Activated T-cell treated with anti-CD3 and anti-CD28 coated beads for 1 hour (primary cell): ENCODE measurements at places on chromosomes 4 and X.
A peak's percentile ranks its signal among the peaks of the same experiment; 100 is the strongest.

DNA sequence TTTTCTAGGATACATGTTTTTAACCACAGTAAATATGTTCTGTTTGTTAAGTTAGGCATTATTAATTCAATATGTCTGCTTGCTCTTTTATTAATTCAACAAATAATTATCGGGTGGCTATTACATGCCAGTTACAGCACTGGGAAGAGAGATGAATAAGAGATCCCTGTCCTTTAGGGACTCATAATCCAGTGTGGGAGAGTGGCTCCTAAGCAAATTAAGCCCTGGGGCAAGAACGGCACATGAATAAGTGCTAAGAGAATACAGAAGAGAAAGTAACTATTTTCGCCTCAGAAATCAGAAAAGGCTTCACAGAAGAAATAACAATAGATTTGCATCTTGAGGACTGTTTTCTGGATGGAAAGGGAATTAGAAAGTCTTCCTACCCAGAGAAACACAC lies 236.7 kb downstream of the NR3C2 start:
- DNase-seq, result no peak

- DNase-seq, result peak; percentile 23
These were observed 63.9 kb downstream of the TRAPPC11 start for GRCh38 chr4:183722731-183723560.

GRCh38 chrX:68183612-68184214 lies 249.6 kb downstream of the OPHN1 start:
- DNase-seq, result no peak

- DNase-seq, result no peak
These were observed 213.8 kb upstream of the LDB2 start for GRCh38 chr4:17112292-17112659.

DNA sequence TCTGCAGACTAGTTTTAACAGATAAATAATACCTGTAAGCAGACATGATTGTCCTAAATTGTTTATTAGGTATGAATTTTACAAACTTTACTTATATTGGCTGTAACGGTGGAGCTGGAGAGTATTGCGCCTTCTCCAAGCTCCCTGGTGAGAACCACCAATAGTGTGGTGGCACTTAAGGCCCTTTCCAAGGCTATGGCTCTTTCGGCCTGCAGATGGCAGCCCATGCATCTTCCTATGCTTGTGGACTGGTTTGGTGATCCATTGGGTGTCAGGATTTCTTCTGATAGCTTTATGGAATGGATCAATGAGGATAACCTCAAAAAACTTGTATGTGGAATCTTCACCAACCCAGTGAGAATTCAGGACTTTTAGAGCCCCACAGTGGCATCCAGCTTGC lies 7.8 kb downstream of the LARP1B start:
- DNase-seq, result no peak

DNA sequence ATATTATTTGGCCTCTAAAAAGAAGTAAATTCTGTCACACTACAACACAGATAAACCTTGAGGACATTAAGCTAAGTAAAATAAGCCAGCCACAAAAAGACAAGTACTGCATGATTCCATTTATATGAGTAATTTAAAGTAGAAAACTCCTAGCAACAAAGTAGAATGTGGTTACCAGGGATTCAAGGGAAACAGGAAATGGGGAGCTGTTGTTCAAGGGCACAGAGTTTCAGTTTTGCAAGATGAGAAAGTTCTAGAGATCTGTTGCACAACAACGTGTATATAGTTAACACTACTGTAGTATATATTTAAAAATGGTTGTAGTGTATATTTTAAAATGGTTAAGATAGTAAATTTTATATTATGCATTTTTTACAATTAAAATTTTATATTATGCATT lies 25.4 kb downstream of the SEC31A start:
- DNase-seq, result no peak

DNA sequence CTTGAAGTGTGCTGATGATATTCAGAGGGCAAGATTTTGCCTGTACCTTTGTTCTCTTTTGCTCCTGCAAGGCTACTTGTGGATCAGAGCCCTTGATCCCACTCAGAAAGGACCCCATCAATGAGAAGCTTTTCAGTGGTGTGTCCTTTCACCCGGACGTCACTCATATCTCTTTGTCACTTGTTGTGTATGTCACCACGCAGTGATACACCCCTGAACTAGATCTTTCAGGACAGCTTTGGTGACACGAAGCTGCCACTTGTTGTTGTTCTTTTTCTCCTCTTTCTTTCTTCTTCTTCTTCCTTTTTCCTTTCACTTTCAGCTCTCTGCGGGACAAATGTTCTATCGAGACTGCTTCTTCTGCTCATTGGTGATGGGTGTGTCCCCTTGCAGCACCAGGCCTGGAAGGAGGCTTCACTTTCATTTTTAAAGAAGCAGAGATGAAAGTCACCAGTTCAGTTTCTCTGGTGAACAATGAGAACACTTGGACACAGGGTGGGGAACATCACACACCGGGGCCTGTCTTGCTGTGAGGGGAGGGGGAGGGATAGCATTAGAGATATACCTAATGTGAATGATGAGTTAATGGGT lies 83.6 kb downstream of the NBDY start:
- no peak for DNase-seq

- no peak for DNase-seq
These were observed 34.7 kb upstream of the TMEM184C start for GRCh38 chr4:147582386-147583060.

- DNase-seq, result no peak
These were observed 17.3 kb upstream of the TBC1D14 start for GRCh38 chr4:6892190-6892908.

GRCh38 chrX:13090339-13091110 lies 46.1 kb upstream of the FAM9C start:
- no peak for DNase-seq

GRCh38 chr4:87732033-87732765 lies 67.2 kb upstream of the IBSP start:
- no peak for DNase-seq

DNA sequence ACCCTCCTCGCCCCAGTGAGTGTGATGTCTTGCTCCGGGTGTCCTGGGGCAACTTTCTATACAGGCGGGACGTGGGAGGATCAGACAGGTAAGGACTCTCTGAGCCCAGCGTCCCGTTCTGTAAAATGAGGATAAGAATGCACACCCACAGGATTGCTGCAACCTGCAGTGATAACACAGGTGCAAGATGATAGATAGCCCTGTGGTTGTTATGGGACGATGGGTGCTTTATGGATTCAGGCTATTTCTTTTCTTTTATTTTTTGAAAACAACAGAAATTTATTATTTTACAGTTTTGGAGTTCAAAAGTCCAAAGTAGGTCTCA lies 28.6 kb downstream of the BEX3 start:
- DNase-seq, result no peak

DNA sequence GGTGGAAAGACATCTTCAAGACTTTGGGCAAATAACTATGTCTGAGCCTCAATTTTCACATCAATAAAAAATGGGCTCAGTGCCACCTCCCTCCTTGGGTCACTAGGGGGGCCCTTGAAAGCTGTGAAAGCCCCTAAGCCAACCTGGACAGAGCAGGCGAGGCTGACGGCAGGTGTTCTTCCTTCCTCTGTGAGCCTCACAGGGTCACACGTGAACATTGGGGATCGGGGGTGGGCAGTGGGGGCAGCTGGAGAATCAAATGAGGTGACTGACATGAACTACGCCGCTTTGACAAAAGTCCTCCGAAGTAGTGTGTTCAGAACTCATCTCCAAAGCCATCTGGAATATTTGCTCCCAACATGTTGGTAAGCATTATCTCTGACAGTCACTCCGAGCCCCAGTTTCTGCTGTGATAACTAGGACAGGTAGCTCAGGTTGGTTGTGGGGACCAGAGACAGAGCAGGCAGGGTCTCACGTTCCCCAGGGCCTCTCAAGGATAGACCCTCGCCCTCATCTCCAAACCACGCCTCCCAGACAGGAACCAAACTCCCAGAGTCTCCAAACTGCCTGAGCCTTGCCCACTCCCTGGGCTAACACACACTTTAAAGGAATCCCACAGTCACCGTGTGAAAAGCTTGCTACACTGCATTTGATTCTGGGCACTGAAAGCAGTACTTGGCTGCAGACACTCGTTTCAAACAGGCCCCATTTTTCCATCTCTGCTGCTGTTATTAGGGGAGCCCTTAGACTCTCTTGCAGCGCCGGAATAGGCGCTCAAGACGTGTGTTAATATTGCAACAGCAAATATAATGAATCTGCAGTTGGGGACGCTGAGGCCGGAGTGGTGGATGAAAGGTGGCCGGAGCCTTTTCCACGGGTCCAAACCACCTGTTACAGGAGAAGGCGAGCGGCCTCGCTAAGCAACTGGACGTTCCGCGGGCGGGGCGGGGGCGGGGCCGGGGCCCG lies 717 bp upstream of the WFS1 start:
- DNase-seq, result no peak

- DNase-seq, result no peak
These were observed 60.0 kb downstream of the PDHA1 start for GRCh38 chrX:19403696-19404095.

DNA sequence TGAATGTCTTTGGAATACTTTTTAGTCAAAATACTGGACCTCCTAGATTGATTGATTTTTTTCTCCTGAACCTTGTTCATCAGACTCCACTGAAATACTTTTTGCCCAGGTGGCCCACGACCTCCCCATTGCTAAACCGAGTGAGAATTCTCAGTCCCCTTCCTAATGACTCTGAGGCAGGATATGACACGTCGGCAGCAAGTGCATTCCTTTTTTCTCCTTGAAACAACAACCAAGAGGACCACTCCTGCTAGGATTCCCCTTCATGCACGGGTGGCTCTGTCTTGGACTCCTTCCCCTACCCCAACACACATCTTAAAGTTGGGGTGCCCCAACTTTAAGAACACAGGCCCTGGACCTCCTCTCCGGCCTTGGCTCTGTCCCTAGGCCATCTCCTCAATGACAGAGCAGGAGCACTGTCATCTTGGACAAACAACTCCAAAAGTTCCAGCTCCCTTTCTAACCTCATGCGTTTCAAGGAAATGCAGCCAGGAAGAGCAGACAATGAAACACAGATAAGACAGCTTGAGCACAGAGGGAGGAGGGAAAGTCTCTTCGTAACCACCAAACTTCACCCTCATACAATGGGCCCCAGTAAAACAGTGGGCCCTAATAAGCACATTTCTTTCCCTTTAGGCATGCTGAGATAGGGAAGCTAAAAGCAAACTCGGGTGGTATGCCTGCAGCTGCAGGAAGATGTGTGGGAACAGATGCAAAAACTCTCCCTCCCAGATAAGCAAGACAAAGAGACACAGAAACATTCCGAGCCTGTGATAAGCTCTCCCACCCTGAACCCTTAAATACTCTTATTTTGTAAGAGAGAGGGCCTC lies 33.9 kb downstream of the ZBTB49 start:
- DNase-seq, result no peak

- DNase-seq, result peak; percentile 98
These were observed at the start of gene CFAP99 for GRCh38 chr4:2418650-2419571. Gene CFAP99 (plus strand): TSS chr4:2418955.

GRCh38 chr4:158756588-158756987 lies 12.2 kb upstream of the FNIP2 start:
- no peak for DNase-seq
